ENCODE measurements at places on chromosomes 11 and 22.

DNA sequence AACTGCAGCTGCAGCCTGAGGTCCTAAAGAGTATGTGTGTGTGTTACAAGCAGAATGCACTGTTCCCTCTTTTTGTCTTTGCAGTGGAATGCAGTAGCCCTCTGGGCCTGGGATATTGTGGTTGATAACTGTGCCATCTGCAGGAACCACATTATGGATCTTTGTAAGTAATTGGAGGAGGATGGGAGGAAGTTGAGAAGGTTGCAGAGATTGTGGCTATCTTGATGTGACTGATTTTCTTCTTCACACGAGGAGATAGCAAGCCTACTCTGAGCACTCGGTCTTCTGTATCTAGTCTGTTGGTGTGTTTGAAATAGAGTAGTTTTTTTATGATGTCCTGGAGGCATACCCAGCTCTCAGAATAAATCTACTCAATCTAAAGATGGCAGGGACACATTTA is 2.3 kb downstream of the RBX1 start:
- DNase-seq, result no peak

GRCh38 chr22:37827056-37827455 is 3.9 kb downstream of the GALR3 start:
- no peak for DNase-seq

GRCh38 chr22:20146777-20147176 is 4.1 kb downstream of the CCDC188 start:
- no peak for DNase-seq

DNA sequence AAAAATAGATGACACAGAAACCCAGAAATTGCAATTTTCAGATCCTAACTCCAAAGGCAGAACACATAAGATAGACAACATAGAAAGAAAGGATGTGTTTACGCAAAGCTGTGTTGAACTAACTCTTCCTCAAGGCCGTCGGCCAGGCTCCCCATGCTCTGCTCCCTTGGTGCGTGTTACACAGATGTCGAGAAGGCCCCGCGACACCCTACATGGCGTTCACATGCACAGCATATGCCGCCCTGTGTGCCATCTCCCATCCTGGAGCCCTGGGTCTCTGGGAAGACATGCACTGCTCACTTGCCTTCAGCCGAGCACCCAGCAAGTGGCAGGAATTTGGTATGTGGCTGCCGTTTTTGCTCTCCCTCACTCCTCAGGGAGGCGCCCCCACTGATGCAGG is 47.0 kb upstream of the ARFGAP3 start:
- no peak for DNase-seq

DNA sequence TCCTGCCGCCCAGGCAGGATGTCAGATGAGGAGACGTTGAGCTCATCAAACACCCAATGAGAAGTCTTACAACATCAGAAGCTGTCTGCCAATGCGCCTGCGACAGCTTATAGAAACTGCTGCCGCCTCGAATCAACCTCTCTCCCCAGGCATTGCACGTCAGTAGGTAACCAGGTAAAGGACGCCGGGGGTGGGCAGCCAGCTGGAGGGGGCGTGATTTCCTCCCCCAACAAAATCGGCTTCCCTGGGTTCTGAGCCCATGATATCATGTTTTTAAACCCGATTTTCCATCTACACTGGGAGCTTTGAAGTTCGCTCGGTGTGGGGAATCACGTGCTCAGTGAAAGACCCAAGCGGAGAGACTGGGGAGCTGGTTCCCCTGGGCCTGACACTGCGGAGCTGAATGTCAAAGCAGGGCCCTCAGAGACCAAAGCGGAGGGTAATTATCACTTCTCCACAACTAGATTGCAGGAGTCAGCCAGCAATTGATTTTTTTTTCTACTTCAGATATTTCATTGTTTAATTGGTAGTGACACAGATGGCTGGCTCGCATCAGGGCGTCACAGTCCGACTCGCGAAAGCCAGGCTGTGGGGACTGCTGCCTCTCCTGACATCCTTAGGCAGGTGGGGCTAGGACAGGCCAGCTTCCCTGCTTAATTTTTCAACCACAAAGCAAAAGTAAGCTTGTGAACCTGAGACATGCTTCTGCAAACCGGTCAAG is 15.4 kb downstream of the FAM83F start:
- DNase-seq, result peak; percentile 29

All from CD4-positive, alpha-beta T cell treated with Interferon alpha-2 for 1 hour (primary cell).